Activated CD4-positive, CD25-positive, alpha-beta regulatory T cell (primary cell): ENCODE measurements at places on chromosomes 11 and 22.

DNA sequence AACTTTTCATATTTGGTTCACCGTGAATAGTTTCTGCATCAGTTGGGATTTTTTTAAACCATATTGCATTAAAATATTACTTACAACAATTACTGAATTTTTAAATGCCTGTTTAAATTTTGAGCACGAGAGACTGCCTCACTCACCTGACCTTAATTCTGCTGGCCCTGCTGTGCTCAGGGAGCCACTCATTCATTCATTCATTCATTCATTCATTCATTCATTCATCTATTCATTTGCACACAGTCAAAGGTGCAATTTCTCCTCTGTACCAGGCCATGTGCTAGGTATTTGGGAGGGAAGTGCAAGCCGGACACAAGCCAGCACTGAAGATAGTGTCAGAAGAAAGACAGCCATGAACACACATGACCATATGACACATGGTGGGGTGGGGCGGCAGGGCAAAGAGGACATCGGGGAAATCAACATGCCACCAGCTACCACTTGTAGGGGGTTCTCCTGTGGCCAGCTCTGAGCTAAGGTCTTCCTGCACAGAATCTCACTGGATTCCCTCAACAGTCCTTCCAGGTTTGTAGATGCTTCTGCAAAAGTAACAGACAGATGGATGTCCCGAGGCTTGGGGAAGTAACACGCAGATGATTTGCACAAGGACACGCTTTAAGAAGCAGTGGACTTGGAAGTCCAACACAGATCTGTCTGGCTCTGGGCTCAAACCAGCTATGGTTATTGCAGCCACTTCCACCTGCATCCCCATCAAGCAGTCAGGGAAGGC, 568 bp upstream of the CSF2RB start:
- no peak for DNase-seq

DNA sequence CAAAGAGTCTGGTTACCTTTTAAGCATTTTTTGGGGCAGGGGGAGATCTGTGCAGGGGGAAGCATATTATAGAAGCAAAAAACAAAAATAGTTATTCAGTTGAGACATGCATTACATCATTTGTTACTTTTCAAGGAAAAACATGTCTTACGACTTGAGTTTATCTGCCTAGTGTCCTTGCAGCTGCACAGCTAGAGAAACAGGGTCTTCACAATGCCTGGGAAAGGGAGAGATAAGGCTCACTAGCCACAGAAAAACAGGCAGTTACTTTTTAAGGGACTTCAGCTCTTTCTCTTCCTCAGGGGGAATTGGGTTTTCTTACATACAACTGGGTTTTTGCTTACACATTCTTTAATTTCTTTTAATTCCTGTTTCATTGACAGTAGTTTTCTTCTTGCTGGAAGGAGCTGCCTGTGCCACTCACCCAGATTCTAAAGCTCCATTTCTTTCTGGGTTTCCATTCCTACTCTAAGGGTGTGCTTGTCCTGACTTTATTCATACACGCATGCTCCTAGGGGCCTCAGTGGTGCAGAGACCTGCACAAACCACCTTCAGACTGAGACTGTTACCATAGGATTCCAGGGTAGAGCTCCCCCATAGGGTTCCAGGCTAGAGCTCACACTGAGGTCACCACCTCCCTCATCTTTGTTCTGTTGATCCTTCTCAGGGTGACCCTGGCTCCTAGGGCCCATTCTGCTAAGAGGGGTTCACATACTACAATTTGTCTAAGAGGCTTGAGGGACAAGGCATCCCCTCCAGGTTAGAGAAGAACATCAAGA, 14.7 kb upstream of the UBQLNL start:
- DNase-seq: no peak

DNA sequence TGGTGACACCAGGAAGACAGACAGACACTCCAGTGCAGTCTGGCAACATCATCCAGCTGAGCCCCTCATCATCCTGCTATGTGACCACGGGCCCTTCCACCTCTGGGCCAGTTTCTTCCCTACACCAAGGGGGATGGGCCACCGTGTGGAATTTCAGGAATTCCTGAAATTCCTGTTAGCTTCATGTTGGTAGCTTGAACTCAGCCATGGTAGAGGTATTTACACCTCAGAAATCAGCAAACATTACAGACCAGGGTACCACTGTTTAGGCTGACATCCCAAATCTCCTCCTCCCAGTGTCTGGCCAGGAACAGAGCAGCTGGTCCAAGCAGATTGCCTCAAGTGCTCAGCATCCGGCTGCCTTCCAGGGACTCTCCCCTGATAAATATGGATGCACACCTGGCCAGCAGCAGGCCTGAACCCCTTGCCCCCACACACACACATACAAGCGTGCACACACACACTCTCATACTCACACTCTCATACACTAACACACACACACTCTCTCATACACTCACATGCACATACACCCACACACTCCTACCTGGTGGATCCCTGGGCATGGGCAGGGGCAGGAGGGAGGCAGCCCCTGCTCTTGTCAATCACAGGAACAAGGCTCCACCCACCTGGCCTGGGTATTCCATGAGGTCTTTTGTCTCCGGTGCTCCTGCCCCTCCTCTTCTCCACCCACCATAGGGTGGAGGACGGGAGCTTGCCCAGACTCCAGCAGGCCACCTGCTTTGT, 85.2 kb downstream of the BUD13 start:
- DNase-seq: no peak

DNA sequence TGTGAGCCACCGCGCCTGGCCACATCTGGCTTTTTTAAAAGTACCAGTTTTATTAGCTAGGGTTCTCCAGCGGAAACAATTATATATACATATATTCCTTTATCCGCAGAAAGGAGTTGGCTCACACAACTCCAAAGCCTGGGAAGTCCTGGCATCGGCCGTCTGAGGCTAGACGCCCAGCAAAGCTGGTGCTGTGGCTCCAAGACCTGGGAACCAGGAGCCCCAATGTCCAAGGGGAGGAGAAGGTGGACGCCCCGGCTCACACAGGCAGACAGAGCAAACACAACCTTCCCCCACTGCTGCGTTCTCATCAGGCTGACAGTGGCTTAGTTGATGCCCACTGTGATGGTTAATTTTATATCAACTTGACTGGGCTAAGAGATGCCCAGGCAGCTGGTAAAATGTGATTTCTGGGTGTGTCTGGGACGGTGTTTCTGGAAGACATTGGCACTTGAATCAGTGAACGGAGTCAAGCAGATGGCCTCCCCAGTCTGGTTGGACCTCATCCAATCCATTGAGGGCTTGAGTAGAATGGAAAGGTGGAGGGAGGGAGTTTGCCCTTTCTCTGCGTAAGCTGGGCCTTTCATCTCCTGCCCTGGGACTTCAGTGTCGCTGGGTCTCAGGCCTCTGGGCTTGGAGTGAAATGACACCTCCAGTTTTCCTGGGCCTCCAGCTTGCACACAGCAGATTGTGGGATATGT, 904.4 kb downstream of the BRD1 start:
- no peak for DNase-seq

DNA sequence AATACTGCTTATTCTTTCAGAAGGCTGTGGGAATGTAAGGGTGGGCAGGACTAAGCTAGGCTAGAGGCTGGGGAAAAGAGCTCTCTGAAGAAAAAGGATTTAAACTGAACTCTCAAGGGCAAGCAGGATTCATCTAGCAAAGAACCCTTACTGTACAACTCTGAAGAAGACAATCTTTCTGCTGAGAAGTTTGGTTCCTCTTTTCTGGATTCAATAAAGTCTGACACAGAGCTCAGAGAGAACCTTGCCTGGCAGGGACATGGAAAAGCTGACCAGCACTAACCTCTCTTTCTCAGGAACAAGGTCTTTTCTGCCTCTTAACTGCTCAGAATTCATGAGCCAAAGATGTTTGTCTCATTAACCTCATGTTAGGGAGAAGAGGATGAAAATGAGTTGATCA, 388.4 kb upstream of the DDI1 start:
- no peak for DNase-seq

GRCh38 chr22:30240541-30241417, 5.8 kb downstream of the LIF start:
- DNase-seq: no peak
